ENCODE measurements at places on chromosomes 13 and 19.

GRCh38 chr13:52105841-52106240 lies 23.0 kb downstream of the NEK5 start:
- DNase-seq = no peak

- DNase-seq = no peak
Observed at GRCh38 chr13:63983366-63983765, 2567.7 kb upstream of the PCDH20 start.

- no peak for DNase-seq
Observed at GRCh38 chr13:50422181-50423148, 407.2 kb downstream of the KCNRG start.

- DNase-seq = no peak
Observed at GRCh38 chr13:108276060-108276459, 6.5 kb downstream of the TNFSF13B start.

- no peak for DNase-seq
Observed at GRCh38 chr13:32164622-32165268, 133.2 kb downstream of the FRY start.

DNA sequence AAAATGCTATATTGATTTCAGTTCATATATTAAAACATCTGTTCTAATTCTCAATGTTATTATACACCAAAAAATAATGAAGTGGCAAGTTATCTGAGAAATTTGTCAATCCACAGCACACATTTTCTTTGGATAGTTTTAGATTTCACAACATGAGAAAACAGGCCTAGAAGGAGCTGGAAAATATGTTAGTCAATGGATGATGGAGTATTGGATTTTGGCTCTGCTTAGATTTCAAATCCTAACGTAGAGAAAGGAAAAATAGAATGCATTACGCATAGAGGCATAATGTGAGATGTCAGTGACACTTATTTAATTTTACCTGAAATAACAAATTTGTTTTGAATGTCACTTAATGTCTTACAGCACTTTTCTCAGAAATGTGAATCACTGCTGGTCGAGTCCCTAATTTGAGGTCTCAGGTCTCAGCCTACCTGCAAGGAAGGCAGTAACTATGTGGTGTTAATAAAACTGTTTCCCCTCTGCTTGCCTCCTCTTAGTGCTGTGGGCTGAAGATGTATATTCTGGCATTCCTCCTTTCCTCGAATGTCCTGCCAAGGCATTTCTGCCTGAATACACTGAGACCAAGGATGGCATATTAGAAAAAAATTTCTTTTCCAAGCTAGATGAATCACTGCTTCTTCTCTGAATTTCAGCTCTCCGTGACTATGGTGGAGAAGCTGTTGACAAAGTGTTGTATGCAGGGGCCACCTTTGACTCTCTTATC lies 232.4 kb downstream of the POSTN start:
- no peak for DNase-seq

GRCh38 chr13:66635526-66635925 lies 594.6 kb downstream of the PCDH9 start:
- DNase-seq = no peak

DNA sequence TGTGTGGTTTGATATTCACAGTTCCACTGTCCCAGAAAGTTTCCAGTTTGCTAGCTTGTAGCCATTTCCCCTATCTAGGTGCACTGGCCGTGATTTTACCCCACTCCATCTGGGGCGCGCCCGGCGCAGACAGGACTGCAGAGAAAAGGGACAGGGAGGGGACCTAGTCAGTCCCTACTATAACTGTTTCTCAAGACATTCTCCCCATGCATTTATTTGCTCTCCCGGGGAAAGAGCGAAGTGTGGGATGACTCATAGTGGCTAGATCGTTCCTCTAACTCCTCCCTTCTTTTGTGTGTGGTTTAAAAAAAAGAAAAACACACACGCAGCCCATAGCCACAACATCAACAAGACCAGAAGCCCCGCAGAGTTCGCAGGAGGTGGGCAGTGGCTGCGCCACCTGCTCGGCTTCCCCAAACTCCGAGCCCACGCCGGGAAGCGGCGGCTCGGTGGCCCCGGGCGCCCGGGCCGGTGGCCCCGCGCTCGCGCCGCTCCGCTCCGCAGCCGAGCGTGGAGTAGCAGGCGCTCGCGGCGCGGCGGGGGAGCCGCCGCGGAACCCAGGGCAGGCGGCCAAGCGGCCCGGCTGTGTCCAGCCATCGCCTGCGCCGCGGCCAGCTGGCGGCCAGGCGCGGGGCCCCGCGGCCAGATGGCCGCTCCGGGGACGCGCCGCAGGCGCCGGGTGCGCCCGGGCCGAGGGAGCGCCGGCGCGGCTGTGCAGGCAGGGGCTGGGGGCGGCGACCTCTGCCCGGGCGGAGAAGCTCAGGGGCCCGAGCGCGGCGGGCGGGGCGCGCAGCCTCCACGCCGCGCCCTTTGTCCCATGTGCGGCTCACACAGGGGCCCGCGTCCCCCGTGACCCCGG lies 653 bp downstream of the TMTC4 start:
- peak; percentile 29 for DNase-seq

DNA sequence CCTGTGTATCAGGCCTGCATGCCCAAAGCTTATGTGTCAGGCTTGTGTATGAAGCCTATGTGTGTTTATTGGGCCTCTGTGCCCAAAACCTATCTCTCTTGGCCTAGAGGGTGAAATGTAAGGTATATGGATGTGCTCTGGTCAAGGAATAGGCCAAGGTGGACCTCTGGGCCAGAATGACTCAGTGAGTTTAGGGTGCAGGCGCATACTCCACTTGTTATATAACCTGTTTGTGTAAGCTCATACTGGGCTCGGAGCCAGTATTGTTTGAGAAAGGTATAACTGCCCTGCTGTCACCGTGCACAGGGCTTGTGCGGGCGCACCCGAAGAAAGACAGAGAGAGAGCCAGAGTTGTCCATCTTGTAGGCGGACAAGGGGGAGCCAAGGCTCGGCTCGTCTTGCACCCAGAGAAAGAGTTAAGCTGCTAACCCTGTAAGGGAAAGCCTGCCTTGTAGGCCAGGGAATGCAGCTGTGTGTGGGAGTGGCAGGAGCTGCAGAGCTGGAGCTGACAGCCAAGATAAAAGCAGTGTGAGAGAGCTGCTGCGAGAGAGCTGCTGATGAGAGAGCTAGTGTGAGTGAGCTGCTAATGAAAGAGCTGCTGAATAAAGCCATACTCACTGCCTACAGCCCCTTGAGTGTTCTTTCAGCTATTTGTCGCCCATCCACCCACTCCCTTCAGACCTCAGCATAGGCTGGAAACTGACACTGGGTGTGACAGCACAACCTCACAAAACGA lies 43.4 kb upstream of the N4BP2L1 start:
- no peak for DNase-seq

DNA sequence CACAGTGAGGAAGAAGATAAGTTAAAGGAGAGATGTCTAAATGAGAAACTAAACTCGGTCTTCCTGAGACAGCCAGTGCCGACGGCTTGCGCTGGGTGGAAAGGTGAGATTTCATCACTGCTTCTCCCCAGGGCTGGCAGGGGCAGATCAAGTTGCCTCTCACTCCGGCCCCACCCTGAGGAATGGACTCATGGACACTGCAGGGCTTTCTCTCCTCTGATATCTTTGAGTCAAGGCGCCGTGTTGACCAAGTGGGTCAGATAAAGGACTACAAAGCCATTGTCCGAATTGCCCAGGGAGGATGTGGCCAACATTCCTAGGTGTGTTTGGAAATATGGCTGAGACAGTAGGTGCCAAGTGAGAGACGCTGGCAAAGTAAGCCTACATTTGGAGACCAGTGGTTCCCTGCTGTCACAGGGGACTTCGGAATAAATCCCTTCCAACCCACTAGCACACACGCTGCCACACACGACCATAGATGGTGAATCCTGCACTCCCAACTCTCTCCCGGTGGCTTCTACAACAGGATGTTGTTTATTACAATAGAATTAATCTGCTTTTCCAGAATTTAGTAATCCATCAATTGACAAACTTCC lies 156.5 kb upstream of the TSC22D1 start:
- DNase-seq = no peak

DNA sequence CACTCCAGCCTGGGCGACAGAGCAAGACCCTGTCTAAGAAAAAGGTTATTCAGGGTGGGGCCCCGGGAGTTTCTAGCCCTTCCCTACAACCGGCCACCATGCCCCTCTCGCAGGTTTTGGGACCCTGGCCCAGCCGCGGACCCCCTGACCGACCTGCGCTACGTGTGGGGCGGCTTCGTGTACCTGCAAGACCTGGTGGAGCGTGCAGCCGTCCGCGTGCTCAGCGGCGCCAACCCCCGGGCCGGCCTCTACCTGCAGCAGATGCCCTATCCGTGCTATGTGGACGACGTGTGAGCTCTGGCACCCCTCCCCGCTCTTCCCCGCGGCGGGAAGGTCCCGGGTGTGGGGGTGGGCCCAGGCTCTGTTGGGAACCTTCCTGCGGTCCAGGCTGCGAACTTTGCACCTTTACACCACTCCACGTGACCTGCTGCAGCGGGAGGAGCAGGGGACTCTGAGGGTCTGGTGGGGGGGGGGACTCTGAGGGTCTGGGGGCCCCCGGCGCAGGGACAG lies 6.3 kb downstream of the ABCA7 start:
- no peak for DNase-seq

- no peak for DNase-seq
Observed at GRCh38 chr19:35247526-35248309, 1.1 kb upstream of the LSR start.

DNA sequence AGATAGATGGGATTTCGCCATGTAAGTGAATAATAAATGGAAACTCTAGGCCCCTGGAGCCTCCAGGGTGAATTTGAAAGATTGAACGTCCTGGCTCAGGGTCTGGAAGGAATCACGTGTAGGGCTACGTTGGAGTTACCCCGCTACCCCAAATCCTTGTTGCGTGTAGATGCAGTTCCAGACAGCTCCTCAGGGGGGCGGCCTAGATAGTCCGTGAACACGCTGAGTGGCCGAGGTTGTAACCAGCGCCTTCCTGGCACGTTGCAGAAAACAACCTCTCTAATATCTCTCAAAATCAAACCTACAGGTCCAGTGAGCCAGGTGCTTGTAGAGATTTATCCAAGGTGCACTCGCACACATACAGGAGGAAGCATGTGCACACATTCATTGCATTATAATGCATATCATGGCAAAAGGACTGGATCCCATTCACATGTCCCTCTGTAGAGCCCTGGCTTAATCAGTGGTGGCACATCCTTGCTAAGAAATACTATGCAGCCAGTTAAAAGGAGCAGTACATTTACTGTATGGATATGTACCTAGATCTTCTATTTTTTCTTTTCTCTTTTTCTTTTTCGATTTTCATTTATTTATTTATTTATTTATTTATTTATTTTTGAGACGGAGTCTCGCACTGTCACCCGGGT lies 2.5 kb upstream of the KEAP1 start:
- no peak for DNase-seq

GRCh38 chr19:35116072-35116801 lies 614 bp downstream of the FXYD3 start:
- no peak for DNase-seq

DNA sequence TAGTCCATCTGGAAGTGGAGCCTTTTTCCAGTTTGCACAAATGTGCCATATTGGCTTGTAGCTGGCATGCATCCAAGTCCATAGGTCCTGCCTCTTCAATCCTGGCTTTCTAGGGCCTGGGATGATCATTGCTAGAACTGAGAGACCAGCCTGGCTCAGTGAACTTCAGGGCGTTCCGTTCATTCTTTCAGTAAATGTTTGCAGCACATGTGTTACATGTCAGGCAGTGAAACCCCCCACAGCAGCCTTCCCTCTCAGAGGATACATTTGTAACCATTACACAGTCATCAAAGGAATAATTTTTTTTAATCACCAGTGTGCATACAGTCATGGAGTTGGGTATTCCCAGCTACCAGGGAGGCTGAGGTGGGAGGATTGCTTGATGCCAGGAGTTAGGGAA lies 9.7 kb downstream of the FUT2 start:
- no peak for DNase-seq

GRCh38 chr19:19911150-19911549 lies 10.4 kb downstream of the ZNF93 start:
- DNase-seq = no peak

GRCh38 chr19:43489310-43489709 lies 15.2 kb downstream of the PHLDB3 start:
- DNase-seq = no peak

- DNase-seq = no peak
Observed at GRCh38 chr13:101390461-101390860, 25.8 kb downstream of the NALCN start.

DNA sequence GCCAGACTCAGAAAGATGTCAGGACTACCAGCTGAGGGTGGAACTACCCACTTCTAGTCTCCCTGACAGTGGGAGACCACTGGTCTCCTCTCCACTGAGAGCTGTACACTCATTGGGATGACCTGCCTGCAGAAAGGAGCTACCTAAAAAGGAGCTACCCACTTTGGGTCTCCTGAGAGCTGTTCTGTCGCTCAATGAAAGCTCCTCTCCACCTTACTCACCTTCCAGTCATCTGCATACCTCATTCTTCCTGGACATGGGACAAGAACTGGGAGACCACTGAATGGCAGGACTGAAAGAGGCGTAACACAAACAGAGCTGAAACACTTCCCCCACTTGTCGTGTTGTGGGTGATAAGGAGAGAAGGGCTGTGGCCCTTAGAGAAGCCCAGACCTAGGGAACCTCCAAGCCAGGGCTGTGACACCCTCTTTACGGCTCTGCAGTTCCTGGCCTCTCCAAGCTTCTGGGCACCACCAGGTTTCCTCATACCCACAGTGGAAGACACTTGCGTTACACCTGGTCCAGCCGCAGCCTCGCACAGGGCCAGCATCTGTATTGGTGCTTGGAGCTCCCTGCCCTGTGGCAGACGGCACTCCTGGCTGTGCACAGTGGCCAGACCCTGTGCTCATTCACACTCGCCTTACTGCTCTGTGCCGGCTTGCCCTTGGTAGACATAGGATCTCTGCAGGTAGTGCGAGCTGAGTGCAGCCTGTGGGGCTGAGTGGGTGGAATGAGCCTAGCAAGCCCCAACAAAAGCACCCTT lies 54.9 kb upstream of the SLITRK6 start:
- no peak for DNase-seq

GRCh38 chr13:113489171-113489548 lies 1.4 kb downstream of the DCUN1D2 start:
- DNase-seq = no peak

- no peak for DNase-seq
Observed at GRCh38 chr13:26247011-26247410, 6.9 kb upstream of the CDK8 start.

DNA sequence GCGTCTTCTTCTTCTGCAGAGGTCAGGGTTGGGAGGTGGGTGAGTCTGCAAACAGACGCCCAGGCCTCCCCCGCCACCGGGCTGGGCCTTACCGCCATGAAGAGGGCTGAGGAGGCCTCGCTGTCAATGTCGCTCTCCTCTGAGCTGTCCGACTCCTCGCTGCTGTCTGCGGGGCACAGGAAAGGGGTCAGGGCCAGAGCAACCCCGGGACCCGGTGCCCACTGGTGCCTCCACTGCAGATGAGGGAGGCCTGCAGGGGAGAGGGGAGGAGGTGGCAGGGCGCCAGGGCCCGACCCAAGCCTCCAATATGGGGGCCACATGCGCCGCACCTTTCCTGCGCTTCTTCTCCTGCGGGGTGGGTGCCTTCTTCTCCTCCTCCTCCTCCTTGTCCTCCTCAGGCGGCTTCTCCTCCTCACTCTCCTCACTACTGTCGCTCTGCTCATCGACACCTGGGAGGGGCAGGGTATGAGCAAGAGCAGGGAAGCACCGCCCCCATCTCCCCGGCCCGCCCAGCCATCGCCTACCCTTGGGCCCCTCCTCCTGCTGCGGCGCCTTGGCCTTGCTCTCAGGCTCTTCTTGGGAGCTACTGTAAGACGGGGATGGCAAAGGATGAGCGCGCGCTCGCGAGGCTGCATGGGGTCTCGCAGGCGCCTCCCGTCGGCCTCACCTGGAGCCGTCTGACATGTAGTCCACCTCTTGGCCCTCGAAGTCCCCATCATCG lies 5.5 kb upstream of the PSPN start:
- DNase-seq = no peak

- no peak for DNase-seq
Observed at GRCh38 chr19:8238251-8238650, 29.1 kb downstream of the CERS4 start.

GRCh38 chr13:50842251-50842989 lies 1.1 kb downstream of the DLEU7 start:
- no peak for DNase-seq
